ENCODE measurements at places on chromosomes 12 and 14.

DNA sequence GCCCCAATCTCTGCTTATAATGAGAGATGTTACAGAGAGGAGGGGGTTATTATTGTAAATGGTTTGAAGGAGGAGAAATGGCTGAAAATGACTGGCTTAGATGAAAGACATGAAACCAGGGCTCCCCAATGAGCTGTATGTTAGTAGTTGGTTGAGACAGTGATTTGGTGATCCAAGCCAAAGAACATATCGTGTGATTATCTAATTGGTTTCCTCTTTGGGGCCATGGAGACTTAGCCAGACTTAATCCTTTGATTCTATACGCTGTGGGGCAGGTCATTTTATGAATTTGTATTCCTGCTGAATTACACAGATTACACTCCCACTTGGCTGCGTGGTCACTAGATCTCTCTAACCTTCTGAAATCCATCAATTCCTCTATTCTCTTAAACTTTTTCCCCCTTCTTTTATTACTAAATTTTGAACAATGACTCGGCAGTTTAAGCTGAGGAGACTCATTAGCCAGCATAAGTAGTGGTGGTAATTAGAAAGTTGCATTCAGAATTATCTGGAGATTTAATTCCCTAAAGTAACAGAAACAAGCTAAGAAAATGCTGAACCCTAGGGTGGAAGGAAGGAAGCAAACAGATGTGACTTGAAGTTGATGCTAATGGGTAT is 5.3 kb downstream of the TTC8 start:
- no peak for DNase-seq

DNA sequence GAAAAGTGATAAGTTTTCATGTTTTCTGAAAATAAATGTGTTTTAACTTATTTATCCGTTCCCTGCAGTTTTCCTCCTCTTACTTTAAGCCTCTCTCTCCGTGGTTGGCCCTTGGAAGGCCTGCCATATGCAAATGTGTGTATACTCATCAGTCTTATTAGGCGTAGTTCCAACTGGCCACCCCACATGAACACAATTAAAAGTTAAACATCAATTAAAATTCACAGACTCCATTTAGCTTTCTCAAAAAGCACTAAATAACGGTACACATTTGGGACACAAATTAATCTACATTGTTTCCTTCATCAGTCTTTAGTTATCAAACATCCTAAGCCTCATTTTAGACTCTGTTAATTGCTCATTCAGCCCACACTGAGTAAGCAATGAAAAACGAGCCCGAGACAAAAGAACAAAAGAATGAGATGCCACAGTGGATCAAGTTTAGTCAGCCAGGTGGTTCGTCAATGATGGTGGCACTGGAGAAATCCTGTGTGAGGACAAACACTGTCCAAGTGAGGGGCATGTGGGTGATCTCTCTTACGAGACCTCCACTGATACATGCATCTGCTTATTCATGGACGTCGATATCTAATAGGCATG is 76.0 kb upstream of the TMCC3 start:
- no peak for DNase-seq

DNA sequence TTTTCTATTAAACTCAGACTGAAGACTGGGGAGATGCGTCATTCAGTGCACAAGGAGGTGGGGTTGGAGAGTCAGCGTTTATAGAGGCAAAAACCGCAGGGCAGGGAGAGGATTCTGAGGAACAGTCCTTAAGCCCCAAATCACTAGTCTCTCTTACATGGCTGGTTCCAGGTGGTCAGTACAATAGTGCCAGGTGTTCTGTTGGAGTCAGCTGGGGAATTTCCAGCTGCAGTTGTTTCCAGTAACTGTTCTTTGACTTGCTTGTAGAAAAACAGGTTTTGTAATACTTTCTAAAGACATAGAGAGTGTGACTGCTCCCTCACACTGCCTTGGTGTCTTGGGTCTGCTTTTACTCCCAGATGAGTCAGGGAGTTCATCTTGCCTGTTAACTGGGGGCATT is 192.2 kb downstream of the TMTC3 start:
- no peak for DNase-seq

GRCh38 chr12:93427779-93428564 is 13.8 kb downstream of the UBE2N start:
- DNase-seq = no peak

GRCh38 chr12:3119756-3120601 is 42.8 kb downstream of the TSPAN9 start:
- DNase-seq = no peak

- DNase-seq = no peak
Measured at GRCh38 chr12:76318773-76319594, 29.2 kb downstream of the BBS10 start.

- DNase-seq = no peak
Measured at GRCh38 chr12:89565002-89565401, 39.2 kb upstream of the POC1B start.

DNA sequence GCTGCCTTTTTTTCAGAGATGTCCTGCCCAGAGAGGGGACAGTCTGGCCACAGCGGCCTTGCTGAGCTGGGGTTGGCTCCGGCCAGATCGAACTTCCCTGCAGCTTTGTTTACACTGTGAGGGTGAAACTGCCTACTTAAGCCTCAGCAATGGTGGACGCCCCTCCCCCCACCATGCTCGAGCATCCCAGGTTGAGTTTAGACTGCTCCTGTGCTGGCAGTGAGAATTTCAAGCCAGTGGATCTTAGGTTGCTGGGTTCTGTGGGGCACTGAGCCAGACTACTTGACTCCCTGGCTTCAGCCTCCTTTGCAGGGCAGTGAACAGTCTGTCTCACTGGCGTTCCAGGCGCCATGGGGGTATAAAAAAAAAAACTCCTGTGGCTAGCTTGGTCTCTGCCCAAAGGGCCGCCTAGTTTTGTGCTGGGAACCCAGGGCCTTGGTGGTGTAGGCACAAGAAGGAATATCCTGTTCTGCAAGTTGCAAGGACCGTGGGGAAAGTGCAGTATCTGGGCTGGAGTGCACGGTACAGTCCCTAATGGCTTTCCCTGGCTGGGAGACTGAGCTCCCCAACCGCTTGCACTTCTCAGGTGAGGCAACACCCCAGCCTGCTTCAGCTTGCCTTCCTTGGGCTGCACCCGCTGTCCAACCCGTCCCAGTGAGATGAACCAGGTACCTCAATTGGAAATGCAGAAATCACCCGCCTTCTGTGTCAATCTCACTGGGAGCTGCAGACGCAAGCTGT is 79.1 kb downstream of the LRIG3 start:
- DNase-seq = no peak

DNA sequence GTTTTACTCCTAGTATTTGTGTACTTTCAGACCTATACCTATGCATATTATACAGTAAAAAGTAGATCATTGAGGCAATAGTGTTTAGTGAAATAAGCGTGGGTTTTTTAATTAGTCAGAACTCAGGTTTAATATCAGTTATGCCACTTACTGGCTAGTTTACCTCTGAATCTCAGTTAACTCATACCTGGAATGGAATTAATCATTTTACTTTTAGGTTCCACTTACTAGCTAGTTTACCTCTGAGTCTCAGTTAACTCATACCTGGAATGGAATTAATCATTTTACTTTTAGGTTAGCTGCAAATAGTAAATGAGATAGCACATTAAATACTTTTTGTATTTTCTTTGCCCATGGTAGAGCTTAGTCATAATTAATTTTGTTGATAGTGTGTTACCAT is 475.7 kb downstream of the CCER1 start:
- DNase-seq = no peak

- DNase-seq = no peak
Measured at GRCh38 chr12:93113317-93114006, 184.4 kb upstream of the EEA1 start.

GRCh38 chr12:6553051-6553868 is 2.6 kb downstream of the IFFO1 start:
- no peak for DNase-seq

DNA sequence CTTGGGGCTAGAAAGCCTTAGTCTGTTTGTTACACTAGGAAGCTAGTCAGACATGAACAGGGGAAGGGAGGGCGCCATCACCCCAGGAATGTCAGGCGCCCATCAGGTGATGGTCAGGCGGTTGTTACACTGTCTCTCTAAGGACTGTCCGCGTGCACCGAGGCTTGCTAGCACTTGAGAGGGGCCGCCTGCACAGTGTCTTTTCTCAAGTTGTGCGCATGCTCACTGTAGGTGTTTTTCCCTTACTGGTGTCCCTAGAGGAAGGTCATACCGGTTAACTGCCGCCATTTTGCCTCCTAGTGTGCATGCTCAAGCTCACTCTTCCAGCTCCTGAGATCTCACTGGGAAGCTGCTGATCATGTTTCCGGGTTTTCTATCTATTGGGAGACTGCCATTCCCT is 855.0 kb upstream of the TMEM132C start:
- DNase-seq = no peak

DNA sequence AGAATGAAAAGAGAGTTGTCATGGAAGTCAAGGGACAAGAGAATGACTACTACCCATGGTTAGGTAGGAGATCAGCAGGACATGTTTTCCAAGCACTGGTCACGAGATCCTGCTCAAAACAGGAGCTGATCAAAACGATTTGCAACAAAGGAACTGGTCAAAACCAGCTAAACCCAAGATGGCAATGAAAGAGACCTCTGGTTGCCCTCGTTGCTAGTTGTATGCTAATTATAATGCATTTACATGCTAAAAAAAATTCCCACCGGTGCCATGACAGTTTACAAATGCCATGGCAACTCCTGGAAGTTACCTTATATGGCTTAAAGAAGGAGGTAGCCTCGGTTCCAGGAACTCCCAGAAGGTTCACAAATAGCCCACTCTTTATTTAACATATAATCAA is 95.0 kb upstream of the OTX2 start:
- DNase-seq = no peak

GRCh38 chr12:83224012-83224411 is 537.3 kb downstream of the TMTC2 start:
- DNase-seq = no peak

DNA sequence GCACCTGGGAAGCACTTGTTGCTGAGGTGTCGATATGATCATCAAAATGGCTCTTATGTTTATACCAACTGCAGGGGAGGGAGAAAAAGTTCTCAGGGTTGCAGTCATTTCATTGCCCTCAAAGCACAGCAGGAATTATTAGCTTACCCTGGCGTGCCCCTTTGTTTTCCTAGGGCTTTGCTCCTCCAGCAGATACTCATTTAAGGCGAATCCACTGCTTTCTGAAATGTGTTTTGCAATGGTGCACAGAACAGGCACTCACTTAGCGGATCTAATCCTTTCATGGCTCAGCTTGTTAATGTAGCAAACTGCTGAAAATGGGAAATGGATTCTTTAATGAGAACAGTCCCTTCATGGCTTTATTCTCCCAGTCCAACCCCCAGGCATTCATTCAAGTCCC is 76.7 kb downstream of the NKX2-1 start:
- no peak for DNase-seq

GRCh38 chr12:117882181-117882580 is 86.6 kb downstream of the KSR2 start:
- DNase-seq = no peak

DNA sequence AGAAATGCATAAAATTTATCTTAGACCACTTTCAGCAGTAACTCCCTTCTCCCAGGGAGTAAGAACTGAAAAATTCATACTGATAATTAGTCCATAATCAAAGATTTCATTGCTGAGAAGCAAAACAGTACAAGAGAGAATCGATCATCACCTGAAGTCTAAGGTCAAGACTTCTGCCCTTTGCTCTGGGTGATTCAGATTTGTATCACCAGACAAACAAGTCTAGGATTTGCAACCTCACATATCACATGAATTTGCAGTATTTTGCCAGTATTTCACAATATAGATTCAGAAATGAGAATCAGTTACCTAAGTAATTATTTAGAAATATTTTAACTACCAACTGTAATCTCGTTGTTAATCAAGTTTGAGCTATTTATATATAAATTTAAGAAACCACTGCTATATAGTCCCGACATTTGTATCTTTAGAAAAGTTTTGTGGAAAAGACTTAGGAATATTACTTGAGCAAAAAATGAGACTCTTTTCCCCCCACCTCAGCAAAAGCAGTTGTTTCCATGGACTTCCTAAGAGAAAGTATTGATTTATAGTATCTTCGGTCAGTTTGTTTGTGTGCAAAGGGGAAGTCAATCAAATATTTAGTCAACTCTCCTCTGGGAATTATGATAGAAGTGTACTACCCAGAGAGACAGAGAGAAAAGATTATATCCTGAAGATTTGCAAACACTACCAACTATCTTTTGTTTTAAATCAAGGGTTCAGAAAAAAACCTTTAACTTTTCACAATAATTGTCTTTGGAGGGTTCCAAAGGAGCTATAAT is 840.1 kb downstream of the TRHDE start:
- no peak for DNase-seq

DNA sequence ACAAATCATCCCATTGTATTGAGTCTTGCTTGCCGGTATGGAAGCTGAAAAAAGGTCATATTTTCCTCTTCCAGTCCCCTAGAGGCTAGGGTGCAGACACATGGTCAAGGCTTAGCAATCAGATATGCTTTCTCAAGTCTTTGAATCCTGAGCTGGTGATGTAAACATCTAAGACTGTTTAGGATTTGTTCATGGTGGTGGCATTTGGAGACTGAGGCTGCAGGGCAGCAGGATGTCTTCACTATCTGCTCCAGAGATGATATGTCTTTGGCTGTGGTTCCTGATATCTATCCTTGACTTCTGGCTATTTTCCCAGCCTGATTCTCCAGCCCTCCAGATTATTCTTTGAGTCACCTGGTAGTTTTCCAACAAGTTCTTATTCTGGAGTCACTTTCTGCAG is 50.5 kb upstream of the DACT1 start:
- no peak for DNase-seq

- DNase-seq = no peak
Measured at GRCh38 chr14:99633141-99633540, 11.8 kb upstream of the HHIPL1 start.

- no peak for DNase-seq
Measured at GRCh38 chr12:3947781-3948180, 74.6 kb upstream of the PARP11 start.
